Effector memory CD4-positive, alpha-beta T cell (primary cell): ENCODE measurements at places on chromosomes 12 and 14.

DNA sequence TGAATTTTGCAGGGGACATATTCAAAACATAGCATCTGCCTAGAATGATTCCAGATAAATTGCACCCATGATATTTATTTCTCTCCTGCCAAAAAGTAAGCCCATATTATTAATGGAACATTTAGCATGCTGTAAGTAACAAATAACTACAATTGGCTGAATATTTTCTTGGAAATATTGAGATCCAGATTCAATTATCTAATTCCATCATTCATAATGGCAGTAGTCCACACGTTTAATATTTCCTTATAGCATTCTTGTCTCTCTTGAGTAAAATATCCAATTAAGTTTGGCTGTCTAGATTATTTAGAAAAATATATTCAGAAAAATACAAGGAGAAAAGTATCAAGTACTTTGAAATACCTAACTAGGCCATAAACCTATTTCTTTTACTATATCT, 157.5 kb downstream of the FLRT2 start:
- DNase-seq, result no peak

DNA sequence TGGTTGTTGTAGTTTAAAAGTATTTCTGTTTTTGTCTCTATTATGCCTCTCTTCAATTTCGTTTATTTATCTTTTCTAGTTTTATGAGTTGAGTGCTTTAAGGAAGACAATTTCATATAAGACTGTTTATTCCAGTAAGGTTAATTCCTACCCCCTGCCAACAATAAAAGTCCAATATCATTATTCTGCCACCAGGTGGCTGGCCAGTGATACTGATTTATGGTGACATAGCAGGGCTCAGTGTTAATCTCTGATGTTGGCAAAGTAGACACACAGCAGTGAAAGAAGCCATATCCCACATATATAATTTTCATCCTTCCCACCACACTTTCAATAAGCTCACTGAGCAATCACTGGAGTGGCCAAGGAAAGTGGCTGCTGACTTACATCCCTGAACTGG, 69.0 kb upstream of the BMP4 start:
- DNase-seq, result no peak

GRCh38 chr12:113174461-113175384, 10.6 kb downstream of the DDX54 start:
- peak; percentile 68 for DNase-seq

DNA sequence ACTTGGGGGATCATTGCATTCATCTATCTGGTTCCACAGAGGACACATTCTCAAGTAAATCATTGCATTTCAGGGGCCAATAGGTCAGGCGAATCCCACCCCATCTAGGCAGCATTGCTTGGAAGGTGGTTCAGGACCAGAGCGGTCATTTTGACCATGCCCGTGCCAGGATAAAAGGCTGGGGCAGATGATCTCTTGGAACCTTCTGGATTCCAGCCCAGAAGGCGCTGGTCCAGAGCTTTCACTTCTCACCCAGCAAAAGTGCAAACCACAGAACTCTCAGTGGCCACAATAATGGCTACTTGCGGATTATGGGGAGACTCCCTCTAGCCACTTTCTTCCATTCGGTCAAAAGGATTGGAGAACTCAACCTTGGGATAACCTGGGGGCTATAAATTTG, 595 bp upstream of the KRT85 start:
- no peak for DNase-seq
